ENCODE measurements at places on chromosomes 2 and 18. TPM values are rescaled to one million over a fixed set of nuclear protein-coding genes. Genes with fewer than 3 reads are reported as not detected.

DNA sequence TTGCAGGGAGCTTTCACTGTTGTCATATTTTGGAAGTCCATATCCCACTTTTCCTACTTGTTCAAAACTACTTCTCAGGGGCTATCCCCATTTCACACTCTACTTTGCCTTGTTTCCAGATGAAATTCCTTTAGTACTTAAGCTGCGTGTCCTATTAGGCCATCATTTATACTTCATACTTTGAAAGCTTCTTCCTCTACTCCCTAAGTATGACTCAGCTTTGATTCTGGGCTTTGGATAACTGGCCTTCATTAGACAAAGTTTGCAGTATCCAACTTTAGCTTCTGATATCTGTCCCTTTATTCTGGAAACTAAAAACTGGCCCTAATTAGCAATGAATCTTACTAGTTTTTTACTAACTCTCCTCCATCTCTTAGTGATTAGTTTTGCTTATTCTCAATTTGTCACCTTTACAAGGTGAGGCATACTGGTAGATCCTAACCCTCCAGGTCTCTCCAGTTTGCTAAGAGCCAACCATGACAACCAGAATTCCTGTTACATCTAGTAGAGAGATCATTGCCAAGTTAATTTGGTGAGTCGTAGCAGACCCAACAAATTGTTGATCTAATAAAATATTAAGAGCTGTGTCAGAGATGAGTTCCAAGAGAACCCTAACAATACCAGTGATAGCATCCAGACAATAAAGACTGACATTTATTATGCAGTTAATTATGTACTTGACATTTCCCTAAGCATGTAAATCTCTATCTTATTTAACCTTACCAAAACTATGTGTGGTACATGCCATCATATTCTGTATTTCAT lies 31.2 kb upstream of the ITGAV start:
- H3K36me3 ChIP-seq: no peaks in the 10 kb centered on the region
- no peak overlapping the region for H3K4me3 ChIP-seq
- H3K27ac ChIP-seq: no peak overlapping the region
- no peaks in the 10 kb centered on the region for H3K27me3 ChIP-seq
- no peaks in the 10 kb centered on the region for H3K4me1 ChIP-seq
- no peak for DNase-seq

DNA sequence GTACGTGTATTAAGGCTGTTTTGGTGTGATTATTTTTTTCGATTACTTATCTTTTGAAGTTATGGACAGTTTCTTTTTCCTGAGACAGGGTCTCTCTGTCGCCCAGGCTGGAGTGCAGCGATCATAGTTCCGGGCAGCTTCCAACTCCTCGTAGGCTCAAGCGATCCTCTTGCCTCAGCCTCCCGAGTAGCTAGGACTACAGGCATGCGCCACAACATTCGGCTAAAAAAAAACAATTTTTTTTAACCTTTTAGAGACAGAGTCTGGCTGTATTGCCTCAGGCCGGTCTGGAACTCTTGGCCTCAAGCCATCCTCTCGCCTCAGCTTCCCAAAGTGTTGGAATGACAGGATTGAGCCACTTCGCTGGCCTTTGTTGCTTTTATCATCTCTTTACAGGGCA lies 945 bp downstream of the HAT1 start:
- no peak for DNase-seq
- peaks cover 16% of the 10 kb centered on the region for H3K4me1 ChIP-seq
- no peaks in the 10 kb centered on the region for H3K27me3 ChIP-seq
- peak overlapping the region; percentile 83 for H3K4me3 ChIP-seq

DNA sequence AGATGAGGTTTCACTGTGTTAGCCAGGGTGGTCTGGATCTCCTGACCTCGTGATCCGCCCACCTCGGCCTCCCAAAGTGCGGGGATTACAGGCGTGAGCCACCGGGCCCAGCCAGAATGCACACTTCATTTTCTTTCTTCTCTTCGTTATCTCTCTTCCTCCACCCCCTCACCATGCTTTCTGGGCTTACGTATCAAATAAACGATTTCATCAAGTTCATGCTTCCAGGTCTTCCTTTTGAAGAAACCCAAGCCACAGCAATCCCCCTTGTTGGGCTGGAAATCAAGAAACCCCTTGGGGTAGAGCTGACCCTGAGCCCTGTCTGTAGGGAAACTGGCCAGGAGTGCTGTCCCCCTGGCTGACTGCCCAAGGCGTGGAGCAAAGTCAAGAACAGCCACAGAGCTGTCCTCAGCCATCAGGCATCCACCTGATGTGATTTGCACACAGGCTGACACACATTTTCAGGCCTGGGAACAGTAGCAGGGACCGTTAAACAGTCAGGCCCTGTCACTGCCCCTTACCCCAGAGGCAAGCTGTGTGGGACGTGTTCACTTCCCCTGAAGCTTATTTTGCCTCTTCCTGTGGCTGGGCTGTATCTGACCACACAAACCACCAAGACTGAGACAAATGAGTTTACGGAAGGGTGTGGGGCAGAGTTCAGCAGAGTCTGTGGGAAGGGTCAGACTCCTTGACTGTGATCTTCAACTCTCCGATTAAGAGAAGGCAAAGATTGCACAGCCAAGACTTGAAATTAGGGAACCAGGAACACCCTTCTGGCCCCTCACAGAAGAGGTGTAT lies 15.1 kb upstream of the NMUR1 start:
- no peaks in the 10 kb centered on the region for H3K4me1 ChIP-seq
- no peak for DNase-seq
- no peak overlapping the region for H3K27ac ChIP-seq
- H3K36me3 ChIP-seq: no peaks in the 10 kb centered on the region
- no peaks in the 10 kb centered on the region for H3K27me3 ChIP-seq

GRCh38 chr2:86231680-86232372 lies 32.6 kb downstream of the MRPL35 start:
- no peaks in the 10 kb centered on the region for H3K27me3 ChIP-seq
- H3K4me3 ChIP-seq: no peak overlapping the region
- H3K36me3 ChIP-seq: no peaks in the 10 kb centered on the region
- no peak overlapping the region for H3K27ac ChIP-seq
- no peaks in the 10 kb centered on the region for H3K4me1 ChIP-seq

Gene AKAIN1
- not detected for total RNA-seq

- no peak overlapping the region for H3K4me3 ChIP-seq
- H3K27me3 ChIP-seq: no peaks in the 10 kb centered on the region
These were observed 3.2 kb upstream of the RAB17 start for GRCh38 chr2:237593596-237594320.

DNA sequence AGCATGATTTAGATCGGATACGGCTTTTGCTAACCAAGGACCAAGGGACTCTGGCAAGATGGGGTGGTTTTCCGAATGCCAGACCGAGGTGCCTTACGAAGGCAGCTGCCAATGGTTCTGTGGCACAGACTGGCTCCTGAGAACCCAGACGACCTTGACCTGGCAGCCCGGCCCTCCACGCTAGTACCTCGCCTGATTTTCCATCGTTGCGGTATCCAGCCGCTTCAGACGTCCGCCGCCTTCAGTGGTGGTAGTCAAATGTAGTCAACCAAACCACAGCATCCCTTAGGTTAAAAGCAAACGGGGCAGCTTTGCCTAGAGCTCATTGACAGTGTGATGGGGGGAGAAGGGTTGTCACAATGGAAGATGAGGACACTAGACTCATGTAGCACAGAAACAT lies 42.6 kb downstream of the GBX2 start:
- H3K27ac ChIP-seq: no peak overlapping the region
- no peaks in the 10 kb centered on the region for H3K4me1 ChIP-seq
- H3K4me3 ChIP-seq: no peak overlapping the region
- no peaks in the 10 kb centered on the region for H3K27me3 ChIP-seq

DNA sequence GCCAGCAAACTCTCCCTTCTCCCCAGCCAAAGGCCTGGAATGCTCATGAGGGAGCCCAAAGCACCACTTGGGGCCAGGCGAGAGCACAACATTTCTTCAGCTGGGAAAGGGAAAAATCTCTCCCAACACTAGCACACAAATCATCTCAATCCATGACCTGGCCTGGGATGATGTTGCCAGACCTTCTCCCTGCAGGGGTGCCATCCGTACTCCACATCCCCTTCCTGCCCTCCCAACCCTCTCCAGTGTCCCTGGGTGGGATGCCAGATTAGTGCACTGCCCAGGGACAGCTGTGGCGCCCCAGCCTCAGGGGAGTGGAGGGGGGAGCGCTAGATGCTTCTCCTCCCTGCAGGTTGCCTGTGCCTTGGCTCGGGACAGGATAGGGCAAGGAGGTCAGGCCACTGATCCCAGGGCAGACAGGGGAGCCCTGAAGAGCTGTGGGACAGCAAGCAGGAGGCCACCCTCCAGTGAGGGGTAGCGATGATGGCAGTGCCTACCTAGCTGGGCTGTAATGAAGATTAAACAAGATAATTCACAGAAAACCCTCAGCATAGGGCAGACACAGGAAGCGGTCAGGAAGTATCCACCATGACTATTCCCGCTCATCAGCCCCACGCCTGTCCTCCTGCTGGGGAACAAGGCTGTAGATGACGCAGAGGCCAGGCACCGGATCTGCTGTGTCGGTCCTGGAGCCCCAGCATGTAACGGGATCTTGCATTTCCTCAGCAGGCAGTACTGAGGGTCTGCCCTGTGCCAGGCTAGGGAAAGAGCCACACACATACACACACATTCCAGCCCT lies 31.1 kb downstream of the SERTAD2 start:
- no peak for DNase-seq
- H3K36me3 ChIP-seq: no peaks in the 10 kb centered on the region
- H3K4me3 ChIP-seq: no peak overlapping the region

DNA sequence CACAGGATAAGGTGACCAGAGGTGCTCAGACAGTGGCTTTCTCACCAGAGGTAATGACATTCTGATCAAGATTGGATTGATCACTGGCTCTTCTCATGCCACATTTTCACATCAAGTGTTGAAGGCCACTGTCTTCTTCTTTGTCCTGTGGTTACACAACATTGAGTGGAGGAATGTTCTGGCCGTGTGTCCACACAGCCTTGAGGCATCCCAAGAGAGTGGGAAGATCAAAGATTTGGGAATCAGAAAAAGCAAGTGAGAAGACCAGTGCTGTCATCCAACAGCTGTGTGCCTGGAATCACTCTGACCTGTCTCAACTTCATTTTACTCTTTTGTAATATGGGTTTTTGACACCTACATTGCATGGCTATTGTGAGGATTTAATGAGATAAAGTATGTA lies 67.4 kb downstream of the IL1R2 start:
- no peaks in the 10 kb centered on the region for H3K36me3 ChIP-seq
- H3K27ac ChIP-seq: peak overlapping the region; percentile 46
- H3K27me3 ChIP-seq: no peaks in the 10 kb centered on the region
- peaks cover 56% of the 10 kb centered on the region for H3K4me1 ChIP-seq
- DNase-seq: peak; percentile 84

Gene MYCN
- total RNA-seq: 2.0 TPM

DNA sequence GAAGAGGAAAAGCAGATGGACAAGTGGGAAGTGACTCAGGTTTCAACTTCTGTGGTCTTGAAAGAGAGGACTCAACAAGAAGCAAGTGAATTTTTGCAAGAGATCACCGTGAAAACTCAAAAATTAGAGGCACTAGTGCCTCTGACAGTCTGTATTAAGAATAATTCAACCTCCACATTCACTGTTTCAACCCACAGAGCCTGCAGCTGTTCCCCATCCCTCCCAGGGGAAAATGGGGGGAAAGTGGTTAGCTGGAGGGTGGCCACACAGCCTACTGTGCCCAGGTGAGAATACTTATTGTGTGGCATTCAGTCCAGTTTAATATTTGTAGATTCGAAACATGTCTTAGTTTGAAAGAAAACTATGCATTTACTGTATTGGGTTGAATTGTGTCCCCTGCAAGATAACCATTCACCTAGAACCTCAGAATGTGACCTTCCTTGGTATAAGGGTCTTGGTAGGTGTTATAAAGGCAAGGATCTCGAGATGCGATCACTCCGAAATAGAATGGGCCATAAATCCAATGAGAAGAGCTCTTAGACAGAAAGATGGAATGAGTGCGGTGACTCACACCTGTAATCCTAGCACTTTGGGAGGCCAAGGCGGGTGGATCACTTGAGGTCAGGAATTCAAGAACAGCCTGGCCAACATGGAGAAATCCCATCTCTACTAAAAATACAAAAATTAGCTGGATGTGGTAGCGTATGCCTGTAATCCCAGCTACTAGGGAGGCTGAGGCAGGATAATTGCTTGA lies 94.3 kb downstream of the IRS1 start:
- H3K4me1 ChIP-seq: no peaks in the 10 kb centered on the region
- no peaks in the 10 kb centered on the region for H3K27me3 ChIP-seq
- no peaks in the 10 kb centered on the region for H3K36me3 ChIP-seq

DNA sequence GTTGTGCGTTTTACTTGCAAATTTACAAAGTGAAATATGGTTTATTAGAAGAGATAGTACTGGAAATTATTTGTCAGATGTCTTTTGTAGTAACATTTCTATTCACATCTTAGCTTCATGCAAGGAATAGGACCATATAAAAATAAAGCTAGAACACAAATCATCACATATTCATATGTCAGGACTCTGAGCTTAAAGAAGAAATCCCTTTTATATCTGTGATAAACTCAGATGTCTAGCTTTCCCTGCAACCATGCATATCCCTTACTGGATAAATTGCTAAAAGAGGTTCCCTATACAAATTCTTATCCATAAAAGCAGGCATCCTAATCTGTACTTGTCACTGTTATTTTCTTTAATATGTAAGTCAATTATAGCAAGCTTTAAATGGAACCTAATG lies 178.5 kb downstream of the NRXN1 start:
- no peaks in the 10 kb centered on the region for H3K27me3 ChIP-seq
- no peak overlapping the region for H3K27ac ChIP-seq
- no peaks in the 10 kb centered on the region for H3K36me3 ChIP-seq
- no peaks in the 10 kb centered on the region for H3K4me1 ChIP-seq
- no peak for DNase-seq
- H3K4me3 ChIP-seq: no peak overlapping the region

Gene FN1
- 292 TPM for total RNA-seq

DNA sequence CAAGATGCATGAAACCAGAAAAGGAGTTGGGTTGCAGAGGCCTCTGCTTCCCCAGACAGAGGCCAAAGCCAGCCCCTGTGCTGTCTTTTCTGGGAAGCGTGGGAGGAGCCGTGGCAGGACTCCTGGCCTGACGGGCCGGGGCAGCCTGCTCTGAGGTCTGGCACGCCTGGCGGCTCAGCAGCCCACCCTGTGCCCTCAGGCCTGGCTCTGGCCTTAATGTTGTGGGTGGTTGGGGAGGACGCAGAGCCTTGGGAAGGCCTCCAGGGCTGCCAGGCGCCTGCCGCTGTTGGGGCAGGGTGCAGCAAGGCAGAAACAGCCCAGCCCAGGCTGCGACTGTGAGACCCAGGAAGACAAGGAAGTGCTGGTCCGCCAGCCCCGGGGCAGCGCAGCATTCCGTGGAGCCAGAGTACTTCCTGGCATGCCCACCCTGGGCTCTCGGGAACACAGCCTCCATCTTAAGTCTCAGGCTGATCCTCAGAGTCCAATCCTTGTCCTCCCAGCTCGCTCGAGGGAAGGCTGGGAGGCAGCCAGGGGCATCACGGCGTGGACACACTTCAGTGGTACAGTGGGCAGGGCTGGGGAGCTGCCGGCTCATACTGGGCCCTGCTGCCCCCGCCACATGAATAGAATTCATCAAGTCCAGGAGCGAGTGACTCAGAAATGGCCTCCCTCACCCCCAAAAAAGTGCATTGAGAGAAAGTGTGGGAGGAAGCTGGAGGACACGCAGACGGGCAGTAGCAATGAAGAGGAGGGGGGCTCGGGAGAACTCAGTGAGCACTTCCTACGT lies 72.6 kb downstream of the EMX1 start:
- no peak overlapping the region for H3K4me3 ChIP-seq
- H3K27ac ChIP-seq: no peak overlapping the region
- H3K4me1 ChIP-seq: no peaks in the 10 kb centered on the region
- no peaks in the 10 kb centered on the region for H3K27me3 ChIP-seq

- H3K4me3 ChIP-seq: no peak overlapping the region
- DNase-seq: no peak
- H3K27me3 ChIP-seq: no peaks in the 10 kb centered on the region
These were observed 239.5 kb downstream of the L3MBTL4 start for GRCh38 chr18:6174983-6175745.

Data from vagina (tissue), 2 donors.